ENCODE measurements at places on chromosomes 5 and 9.

DNA sequence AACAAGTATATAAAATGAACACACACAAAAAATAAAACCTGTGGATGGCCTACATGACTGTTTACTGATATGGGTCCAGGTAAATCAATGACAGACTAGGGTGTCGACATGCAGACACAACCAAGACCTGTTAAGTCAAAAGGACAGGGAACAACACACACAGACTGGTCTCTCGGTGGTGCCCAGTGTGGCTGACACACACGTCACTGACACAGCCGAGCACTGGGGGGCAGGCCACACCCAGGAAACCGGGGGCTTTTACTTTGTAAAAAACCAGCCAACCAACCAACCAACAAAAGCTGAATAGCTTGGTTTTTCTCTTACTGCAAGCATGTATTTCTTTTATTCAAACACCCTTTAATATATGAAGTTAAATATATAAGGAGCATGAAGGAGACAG, 5.0 kb downstream of the FAM163B start:
- no peak for DNase-seq

GRCh38 chr9:112121633-112122032, 53.5 kb downstream of the SUSD1 start:
- DNase-seq = no peak

- DNase-seq = no peak
Measured at GRCh38 chr5:125197321-125197720, 450.9 kb upstream of the ZNF608 start.

- no peak for DNase-seq
Measured at GRCh38 chr9:93376411-93376810, 75.1 kb upstream of the FAM120A start.

GRCh38 chr5:528629-529511, 4.6 kb upstream of the SLC9A3 start:
- no peak for DNase-seq

GRCh38 chr9:35820076-35820475, 5.2 kb upstream of the HINT2 start:
- no peak for DNase-seq

DNA sequence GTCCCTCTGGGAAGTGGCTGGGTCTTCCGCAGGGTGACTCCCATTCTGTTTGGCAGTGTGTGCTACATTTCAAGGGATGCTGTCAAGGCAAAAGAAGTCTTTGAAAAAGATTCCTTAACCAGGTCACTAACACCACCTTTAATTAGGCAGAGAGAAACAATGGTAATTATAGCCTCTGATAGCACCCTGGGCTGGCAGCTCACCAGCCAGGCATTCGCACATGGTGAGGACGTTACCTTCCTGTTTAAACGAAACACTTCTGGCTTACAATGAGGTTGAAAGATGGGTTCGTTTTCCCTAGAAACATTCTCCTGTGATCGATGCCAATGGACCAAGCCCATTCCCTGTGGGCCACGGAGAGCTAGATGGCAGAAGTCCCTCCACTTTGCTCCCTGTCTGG, 230.1 kb upstream of the PANK3 start:
- DNase-seq = no peak

- DNase-seq = no peak
Measured at GRCh38 chr5:71945436-71945835, 161.8 kb upstream of the MAP1B start.

GRCh38 chr5:111518777-111519176, 6.4 kb upstream of the STARD4 start:
- no peak for DNase-seq

GRCh38 chr9:37198039-37198729, 77.8 kb downstream of the ZCCHC7 start:
- DNase-seq = no peak

Data from cortex of kidney (tissue), 1 donor.